ENCODE measurements at places on chromosomes 3 and 15. TPM values are rescaled to one million over a fixed set of nuclear protein-coding genes. Genes with fewer than 3 reads are reported as not detected.

GOLGA8Q gene
- 1.6 TPM for total RNA-seq

B3GALNT1 gene
- 3.0 TPM for total RNA-seq

UACA gene
- 4.1 TPM for total RNA-seq

- peaks cover 91% of the 10 kb centered on the region for H3K4me1 ChIP-seq
- H3K36me3 ChIP-seq: peaks cover 54% of the 10 kb centered on the region
- no peak overlapping the region for H3K4me3 ChIP-seq
Observed at GRCh38 chr15:77017761-77018720, 23.1 kb downstream of the PSTPIP1 start.

- H3K27me3 ChIP-seq: no peaks in the 10 kb centered on the region
- peaks cover 46% of the 10 kb centered on the region for H3K4me1 ChIP-seq
- no peak overlapping the region for H3K4me3 ChIP-seq
- peak; percentile 36 for DNase-seq
- H3K36me3 ChIP-seq: no peaks in the 10 kb centered on the region
- peak overlapping the region; percentile 60 for H3K27ac ChIP-seq
Observed at GRCh38 chr3:151282921-151283320, 4.6 kb upstream of the P2RY14 start.

DNA sequence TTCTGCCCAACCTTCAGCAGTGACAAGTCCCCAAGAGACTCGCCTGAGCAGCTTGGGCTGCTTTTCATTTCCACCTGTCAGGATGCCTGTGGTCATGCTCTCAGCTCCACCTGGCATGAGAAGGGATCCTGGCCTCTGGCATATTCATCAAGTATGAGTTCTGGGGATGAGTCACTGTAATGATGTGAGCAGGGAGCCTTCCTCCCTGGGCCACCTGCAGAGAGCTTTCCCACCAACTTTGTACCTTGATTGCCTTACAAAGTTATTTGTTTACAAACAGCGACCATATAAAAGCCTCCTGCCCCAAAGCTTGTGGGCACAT is 3.5 kb downstream of the MYD88 start:
- no peak overlapping the region for H3K4me3 ChIP-seq
- DNase-seq: no peak
- H3K4me1 ChIP-seq: peaks cover 41% of the 10 kb centered on the region
- peak overlapping the region; percentile 42 for H3K27ac ChIP-seq

GRCh38 chr3:42662037-42662812 is 8.7 kb downstream of the ZBTB47 start:
- no peaks in the 10 kb centered on the region for H3K4me1 ChIP-seq
- DNase-seq: no peak
- no peaks in the 10 kb centered on the region for H3K27me3 ChIP-seq
- H3K4me3 ChIP-seq: no peak overlapping the region
- no peaks in the 10 kb centered on the region for H3K36me3 ChIP-seq

DNA sequence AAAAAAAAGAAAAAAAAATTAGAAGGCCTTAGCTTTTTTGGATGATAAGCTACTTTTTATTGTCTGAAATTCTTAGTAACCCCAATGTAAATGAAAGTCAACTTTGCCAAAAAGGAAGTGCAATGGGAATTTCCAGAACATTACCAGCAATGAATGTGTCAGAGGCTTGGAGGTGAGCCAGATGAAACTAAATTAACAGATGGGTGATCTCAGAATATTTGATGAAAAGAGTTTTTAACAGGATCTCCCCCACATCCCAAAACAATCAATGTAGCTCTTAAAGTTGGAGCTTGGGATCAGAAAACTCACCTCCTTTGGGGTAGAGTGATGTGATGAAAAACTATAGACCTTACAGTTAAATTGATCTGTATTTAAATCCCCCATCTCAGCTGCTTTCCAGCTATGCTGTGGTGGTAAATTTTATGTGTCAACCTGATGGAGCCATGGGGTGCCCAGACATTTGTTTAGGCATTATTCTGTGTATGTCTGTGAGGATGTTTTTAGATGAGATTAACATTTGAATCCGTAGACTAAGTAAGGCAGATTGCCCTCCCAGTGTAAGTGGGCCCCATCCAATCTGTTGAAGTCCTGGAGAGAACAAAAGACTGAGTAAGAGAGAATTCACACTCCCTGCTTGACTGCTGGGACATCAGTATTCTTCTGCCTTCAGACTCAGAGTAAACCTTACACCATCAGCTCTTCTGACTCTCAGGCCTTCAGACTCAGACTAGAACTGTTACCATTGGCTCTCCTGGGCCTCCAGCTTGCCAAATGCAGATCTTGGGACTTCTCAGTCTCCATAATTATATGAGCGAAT is 84.3 kb upstream of the TNFSF10 start:
- peaks cover 6% of the 10 kb centered on the region for H3K36me3 ChIP-seq
- no peaks in the 10 kb centered on the region for H3K4me1 ChIP-seq
- DNase-seq: no peak

DNA sequence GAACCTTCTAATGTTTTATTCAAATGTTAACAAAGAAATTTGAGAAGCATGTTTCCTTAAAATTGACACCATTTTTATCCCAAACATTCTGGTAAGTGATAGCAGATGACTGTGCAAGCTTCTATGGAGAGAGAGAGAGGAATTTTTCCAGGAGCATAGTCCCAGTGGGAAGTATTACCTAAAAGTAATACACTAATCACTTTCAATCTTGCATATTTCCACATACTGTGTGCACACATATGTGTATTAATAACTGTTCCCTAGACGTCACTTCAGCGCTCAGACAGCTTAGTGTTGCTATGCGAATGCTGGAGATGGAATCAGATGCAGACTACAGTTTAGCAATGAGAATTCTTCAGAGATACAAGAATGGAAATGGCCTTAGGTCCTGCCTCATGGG is 424.3 kb upstream of the TPRG1 start:
- H3K36me3 ChIP-seq: no peaks in the 10 kb centered on the region

GRCh38 chr15:35757361-35757760 is 211.4 kb upstream of the DPH6 start:
- no peak overlapping the region for H3K4me3 ChIP-seq
- no peak for DNase-seq
- H3K27me3 ChIP-seq: peaks cover 8% of the 10 kb centered on the region
- H3K36me3 ChIP-seq: no peaks in the 10 kb centered on the region

- no peaks in the 10 kb centered on the region for H3K36me3 ChIP-seq
- H3K4me1 ChIP-seq: peaks cover 4% of the 10 kb centered on the region
- H3K27me3 ChIP-seq: no peaks in the 10 kb centered on the region
Observed at GRCh38 chr3:196169836-196170240, 41.4 kb downstream of the ZDHHC19 start.

DNA sequence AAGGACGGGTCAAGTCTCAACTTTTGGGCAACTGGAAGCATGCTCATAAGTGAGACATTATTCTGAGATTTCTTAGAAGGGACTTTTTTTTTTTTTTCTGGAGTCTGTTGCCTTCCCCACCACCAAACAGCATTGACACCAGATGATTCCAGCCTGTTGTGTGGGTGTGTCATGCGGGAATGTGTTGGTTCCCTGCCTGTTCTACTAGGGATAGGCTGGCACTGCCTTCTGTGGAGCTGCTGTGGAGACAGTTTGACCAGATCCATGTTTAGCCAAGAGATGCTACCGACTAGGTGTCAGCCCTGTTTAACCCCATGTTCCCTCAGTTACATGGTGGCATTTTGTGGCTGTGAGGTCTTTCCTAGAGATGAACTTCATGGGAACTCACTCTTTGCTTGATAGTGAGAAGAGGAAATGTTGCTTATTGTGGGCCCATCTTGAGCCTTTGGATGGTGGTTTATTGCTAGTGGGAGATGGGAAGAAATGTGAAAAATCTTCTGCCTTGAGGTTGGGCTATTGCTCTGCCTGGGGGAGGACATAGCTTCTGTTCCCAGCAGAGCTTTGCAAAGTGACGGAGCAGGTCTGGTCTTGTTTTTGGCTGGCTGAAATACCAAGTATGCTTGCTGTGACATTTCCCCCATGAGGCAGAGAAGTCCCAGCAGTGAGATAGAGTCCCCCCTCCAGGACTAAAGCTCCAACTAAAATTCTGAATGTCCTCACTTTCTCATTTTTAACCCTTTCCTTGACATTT is 31.3 kb downstream of the TRAK1 start:
- H3K4me1 ChIP-seq: peaks cover 33% of the 10 kb centered on the region
- DNase-seq: no peak
- H3K36me3 ChIP-seq: peaks cover 13% of the 10 kb centered on the region

- H3K27ac ChIP-seq: peak overlapping the region; percentile 23
- no peaks in the 10 kb centered on the region for H3K27me3 ChIP-seq
- peaks cover 37% of the 10 kb centered on the region for H3K4me1 ChIP-seq
Observed at GRCh38 chr3:153290268-153291015, 128.4 kb downstream of the RAP2B start.

GRCh38 chr15:62622775-62623174 is 419.8 kb upstream of the TPM1 start:
- peaks cover 2% of the 10 kb centered on the region for H3K27me3 ChIP-seq
- H3K4me3 ChIP-seq: no peak overlapping the region
- H3K36me3 ChIP-seq: no peaks in the 10 kb centered on the region
- DNase-seq: no peak
- H3K27ac ChIP-seq: no peak overlapping the region

DNA sequence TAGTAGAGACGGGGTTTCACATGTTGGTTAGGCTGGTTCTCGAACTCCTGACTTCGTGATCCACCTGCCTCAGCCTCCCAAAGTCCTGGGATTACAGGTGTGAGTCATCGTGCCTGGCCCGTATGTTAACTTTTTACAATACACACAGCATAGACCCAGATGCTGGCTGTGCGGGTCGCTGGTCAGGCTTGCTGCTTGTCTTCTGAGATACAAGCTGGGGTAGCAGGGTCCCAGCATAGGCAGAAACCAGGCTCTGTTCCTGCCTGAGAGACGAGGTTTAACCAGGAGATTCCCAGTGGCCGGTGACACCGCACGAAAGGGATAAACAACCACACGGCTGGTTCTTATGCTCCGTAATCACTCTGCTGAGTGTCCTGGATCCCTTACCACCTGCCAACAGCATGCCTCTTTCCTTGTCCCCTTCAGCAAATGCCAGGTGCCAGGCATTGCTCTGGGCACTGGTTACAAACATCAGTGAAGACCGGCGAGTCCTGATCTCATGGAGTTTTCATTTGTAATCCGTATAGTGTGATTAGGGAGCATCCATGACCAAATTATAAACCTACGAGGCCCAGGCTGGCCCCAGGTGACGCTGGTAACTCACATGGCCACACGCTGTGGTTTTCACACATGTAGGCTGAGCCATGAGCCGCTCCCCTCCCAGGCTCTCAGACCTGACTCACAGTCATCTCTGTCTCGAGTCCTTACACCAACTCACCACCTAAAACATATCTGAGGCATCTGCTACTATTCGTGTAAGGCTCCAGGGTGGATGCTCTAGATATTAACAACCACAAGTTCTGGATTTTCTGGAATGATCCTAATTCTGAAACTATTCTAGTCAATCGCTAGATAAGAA is 125.7 kb downstream of the PDZRN3 start:
- H3K27ac ChIP-seq: no peak overlapping the region
- H3K4me1 ChIP-seq: no peaks in the 10 kb centered on the region
- no peak for DNase-seq
- peaks cover 16% of the 10 kb centered on the region for H3K27me3 ChIP-seq
- H3K4me3 ChIP-seq: no peak overlapping the region
- H3K36me3 ChIP-seq: no peaks in the 10 kb centered on the region

DNA sequence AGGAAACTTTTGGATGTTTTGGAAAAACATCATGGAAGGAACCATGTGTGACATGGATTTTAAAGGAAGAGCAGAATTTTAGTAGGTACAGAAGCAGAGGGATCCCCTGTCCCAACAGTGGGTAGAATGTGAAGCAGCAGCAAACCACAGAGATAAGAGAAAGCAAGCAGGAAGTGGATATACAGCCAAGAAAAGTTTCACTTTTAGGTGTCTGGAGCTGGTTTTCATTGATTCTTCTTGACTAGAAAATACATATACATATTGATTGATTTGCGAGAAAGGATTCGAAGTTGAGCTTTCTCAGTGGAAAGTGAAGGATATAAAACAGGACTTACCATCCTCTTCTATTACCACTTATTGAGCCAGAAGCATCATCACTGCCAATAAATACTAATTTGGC is 133.5 kb downstream of the KCNMB2 start:
- H3K4me1 ChIP-seq: peaks cover 11% of the 10 kb centered on the region
- H3K36me3 ChIP-seq: no peaks in the 10 kb centered on the region
- H3K27me3 ChIP-seq: no peaks in the 10 kb centered on the region
- DNase-seq: no peak
- H3K4me3 ChIP-seq: no peak overlapping the region
- H3K27ac ChIP-seq: no peak overlapping the region

DNA sequence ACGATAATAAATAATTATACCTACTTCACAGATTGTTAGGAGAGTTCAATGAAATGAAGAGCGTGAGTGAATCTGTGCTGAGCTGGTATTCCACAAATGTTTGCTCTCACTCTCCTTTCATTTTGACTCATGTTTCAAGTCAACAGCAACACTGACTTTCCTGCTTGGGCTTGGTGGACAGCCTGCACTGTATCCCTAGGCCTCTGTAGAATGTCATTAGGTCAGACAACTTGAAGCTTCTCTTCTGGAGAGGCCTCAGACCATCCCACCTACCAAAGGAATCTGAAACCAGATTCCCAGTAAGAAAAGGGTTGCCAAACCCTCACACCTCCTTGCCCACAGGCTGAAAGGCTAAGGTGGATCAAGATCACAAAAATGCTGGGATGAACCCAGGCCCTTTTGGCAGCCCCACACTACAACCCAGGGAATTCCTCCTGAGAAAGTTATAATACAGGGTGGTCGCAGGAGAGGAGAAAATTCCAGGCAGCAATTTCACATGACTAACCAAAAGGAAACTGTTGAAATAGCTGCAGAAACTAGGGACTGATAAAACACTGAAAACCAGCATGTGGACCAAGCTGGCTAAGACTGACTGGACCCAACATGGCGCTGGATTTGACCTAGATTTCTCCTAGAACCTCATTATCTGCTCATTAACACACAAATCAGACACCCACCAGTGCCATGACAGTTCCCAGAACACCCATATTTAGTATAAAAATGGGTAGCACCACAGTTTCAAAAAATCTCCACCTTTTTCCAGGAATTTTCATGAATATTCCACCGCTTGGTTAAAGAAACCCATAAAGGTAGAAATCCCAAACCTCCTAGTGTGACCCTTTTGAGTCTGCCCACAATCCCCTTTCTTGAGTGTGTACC is 57.0 kb upstream of the ZNF148 start:
- no peak for DNase-seq
- H3K27me3 ChIP-seq: no peaks in the 10 kb centered on the region
- no peak overlapping the region for H3K27ac ChIP-seq

GRCh38 chr15:85276508-85276907 is 103.9 kb upstream of the AKAP13 start:
- DNase-seq: no peak
- H3K36me3 ChIP-seq: no peaks in the 10 kb centered on the region

DNA sequence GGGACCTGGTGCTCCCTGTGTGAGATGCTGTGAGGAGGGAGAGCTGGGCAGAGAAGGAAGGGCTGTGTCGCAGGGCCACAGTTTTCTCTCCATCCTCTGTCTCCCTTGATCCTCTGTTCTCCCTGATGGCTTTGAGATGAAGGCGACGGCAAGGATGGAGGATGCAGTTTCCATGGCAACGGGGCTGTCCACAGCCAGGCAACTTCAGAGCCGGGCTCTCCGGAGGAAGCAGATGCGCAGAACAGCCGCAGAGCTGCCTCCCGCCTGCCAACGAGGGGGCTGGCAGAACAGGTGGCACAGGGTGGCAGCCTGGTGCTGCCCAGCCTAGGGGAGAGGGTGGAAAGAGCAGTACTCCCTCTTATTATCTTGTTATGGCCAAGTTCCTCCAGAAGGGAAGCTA is 9.9 kb upstream of the GRM2 start:
- no peak overlapping the region for H3K27ac ChIP-seq
- DNase-seq: no peak

GRCh38 chr3:46830801-46831200 is 32.4 kb downstream of the MYL3 start:
- peaks cover 3% of the 10 kb centered on the region for H3K27me3 ChIP-seq
- no peak overlapping the region for H3K4me3 ChIP-seq
- DNase-seq: no peak

GRCh38 chr3:20340324-20340928 is 154.4 kb upstream of the SGO1 start:
- no peaks in the 10 kb centered on the region for H3K36me3 ChIP-seq
- H3K4me1 ChIP-seq: no peaks in the 10 kb centered on the region
- no peaks in the 10 kb centered on the region for H3K27me3 ChIP-seq
- H3K27ac ChIP-seq: no peak overlapping the region
- DNase-seq: peak; percentile 71

All from activated CD4-positive, alpha-beta T cell treated with anti-CD3 and anti-CD28 coated beads, Interleukin-2, amount 10 ng/mL, durations not matched to agents 7 days and 5 days (primary cell).